CD8-positive, alpha-beta memory T cell (primary cell): ENCODE measurements at places on chromosomes 13 and 19.

DNA sequence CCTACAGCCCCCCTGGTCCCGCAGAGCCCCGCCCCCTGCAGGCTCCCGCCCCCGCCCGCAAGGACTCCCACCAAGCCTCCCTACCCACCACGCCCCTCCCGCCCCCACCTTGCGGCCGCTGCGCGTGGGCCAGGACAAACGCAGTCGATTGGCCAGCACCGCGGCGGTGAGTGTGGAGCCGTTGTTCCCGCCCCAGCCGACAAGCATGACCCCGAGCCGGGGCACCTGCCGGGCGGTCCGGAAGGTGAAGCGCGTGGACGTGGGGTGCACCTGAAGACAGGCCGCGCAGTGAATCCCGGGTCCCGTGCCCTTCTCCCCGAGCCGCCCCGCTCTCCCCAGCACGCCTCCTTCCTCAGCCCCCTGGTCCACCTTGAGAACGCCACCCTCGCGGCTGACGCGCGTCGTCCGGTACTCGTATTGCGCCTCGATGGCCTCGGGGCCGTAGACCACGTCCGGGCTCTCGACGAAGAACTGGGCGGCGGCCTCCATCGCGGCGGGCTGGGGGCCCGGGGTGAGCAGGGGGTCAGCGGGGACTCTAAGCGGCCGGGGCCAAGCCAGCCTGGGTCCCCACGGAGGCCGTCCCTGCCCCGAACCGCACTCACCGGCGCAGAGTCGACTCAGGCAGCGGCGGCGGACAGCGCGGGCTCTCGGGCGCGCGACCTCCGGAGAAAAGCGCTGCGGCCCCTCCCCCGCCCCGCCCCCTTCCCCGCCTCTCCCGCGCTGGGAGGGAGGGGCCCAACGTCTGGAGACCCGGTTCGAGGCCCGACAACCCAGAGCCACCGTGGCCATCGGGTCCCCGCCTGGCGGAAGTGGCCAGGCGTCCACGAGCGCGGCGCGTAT, at the start of gene ISYNA1:
Gene ISYNA1, minus strand, starts transcription at position 643 of the 840 bp plus-strand sequence. Its CDS starts 154 bp downstream, at position 489.
- DNase-seq, result peak; percentile 57

GRCh38 chr19:11168568-11168967, 13.0 kb upstream of the SPC24 start:
- no peak for DNase-seq

DNA sequence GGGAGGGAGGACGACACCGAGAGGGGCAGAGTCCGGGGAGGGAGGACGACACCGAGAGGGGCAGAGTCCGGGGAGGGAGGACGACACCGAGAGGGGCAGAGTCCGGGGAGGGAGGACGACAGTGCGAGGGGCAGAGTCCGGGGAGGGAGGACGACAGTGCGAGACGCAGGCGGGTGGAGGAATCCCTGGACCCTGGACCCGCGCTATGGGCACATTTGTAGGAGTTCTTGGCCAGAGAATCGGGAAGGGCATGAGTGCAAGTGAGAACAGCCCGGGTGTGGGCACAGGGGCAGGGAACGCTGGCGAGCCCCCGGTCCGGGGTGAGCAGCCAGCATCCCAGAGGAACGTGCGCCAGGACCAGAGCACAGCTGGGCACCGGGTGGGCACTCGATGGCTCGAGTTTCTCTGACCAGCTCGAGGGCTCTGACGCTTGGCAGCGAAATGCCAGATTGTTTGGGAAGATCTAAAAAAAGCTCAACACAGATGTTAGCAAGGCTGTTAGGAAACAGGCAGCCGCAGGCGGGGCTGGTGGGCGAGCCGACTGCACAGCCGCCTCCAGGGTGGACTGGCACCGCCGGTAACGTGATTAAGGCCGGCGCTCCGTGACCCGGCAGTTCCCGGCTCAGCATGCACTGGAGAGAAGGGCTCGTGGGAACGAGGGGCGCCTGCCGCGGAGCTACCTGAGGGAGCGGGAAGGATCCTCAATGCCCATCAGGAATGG, 17.9 kb upstream of the C2CD4C start:
- no peak for DNase-seq

GRCh38 chr13:27077451-27077850, 94.2 kb downstream of the USP12 start:
- DNase-seq, result no peak

GRCh38 chr13:46317120-46317519, 69.9 kb downstream of the RUBCNL start:
- no peak for DNase-seq

GRCh38 chr13:25585000-25585399, 213.2 kb downstream of the ATP8A2 start:
- DNase-seq, result no peak

GRCh38 chr13:101139081-101139480, 277.2 kb downstream of the NALCN start:
- no peak for DNase-seq

GRCh38 chr13:91520952-91521351, 122.5 kb downstream of the GPC5 start:
- no peak for DNase-seq

DNA sequence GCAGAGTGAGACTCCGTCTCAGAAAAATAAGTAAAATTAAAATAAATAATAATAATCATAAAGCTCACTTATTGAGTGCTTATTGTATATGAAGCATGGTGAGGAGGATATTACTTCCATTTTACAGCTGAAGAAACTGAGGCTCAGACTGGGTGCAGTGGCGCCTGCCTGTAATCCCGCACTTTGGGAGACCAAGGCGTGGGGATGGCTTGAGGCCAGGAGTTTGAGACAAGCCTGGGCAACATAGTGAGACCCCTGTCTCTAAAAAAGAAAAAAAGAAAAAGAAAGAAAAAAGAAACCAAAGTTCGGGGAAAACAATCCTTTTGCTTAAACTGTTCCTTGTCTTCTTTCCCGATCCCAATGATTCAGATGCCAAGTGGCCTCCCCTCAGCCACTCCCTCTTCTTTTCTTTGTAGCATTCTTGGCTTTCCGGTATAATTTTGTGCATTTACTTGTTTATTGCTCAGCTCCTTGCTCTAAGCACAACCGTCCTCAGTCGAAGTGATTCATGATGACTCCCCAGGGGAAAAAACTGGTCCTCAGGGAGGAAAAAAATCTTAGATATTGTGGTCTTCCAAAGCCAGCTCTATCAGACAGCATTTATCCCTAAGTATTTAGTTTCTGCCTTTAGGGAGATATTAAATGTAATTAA, 965 bp upstream of the EIF3G start:
- no peak for DNase-seq

- DNase-seq, result no peak
Measured at GRCh38 chr19:14021474-14021873, 6.5 kb upstream of the RLN3 start.

GRCh38 chr19:51163257-51163656, 21.2 kb downstream of the SIGLEC7 start:
- no peak for DNase-seq

DNA sequence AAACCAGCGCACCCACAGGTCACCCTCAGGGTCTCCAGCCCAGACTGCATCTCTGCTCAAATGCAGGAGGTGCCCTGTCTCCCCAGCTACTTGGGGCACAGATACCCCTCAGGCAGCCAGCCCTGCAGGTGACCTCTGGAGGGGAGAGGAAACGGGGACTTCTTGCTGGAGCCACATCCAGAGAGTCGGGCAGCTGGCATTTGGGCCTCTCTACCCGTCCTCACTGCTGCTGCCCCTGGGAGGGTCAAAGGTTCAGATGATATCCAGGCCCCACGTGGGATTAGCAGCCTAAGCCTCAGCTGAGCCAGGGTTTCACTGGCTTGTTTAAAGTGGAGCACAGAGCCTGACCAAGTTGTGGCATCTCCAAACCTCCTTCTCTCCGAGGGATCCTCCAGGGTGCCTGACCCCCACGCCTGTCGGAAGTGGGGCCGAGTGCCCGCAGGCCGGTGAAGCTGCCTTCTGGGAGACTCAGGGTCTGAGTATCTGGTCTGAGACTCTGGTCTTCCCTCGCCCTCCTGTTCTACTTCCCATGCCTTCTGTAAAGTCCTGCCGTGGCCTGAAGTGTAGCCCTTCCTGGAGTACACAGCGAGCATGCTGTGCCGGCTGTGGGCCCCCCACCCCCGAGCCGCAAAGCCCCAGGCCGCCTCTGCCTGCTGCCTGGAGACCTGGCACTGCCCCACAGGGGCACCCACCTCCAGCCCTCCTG, 2.1 kb downstream of the RASA3 start:
- no peak for DNase-seq

DNA sequence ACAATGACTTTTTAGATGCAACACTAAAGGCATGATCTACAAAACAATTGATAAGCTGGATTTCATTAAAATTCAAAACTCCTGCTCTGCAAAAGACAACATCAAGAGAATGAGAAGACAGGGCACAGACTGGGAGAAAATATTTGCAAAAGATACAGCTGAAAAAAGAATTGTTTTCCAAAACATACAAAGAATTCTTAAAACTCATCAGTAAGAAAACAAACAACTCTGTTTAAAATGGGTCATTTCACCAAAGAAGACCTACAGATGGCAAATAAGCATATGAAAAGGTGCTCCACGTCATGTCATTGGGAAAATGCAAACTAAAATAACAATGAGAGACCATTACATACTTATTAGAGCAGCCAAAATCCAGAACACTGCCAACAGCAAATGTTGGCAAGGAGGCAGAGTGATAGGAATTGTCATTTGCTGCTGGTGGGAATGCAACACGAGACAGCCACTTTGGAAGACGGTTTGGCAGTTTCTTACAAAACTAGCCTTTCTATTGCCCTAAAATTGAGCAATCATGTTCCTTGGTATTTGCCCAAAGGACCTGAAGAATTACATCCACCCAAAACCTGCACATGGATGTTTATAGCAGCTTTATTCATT, 39.2 kb downstream of the FLT1 start:
- no peak for DNase-seq

- DNase-seq, result no peak
Measured at GRCh38 chr19:459724-460511, 915 bp downstream of the SHC2 start.

DNA sequence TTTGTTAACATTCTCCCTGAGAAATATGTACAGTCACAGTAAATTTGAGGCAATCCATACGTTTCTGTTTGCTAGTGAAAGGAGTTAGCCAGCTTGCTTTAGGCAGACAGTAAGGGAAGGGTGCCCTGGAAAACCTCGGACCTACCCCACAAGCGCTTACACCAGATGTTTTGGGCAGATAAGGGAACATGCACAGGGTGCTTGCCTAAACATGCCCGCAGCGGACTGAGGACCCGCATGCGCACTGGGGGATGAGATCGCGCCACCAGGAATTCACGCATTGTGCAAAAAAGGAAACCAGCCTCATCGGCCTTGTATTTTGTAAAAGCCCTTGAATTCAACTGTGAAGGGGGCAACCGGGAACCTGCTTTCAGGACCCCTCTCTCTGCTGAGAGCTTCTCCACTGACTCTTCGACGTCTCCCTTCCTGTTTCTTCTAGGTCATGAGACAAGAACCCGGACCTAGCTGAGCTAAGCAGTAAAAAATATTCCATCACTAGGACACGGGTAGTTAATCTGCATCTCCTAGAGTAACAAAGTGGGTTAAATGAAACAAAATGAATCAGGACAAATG, 1399.2 kb upstream of the ATXN8OS start:
- no peak for DNase-seq

DNA sequence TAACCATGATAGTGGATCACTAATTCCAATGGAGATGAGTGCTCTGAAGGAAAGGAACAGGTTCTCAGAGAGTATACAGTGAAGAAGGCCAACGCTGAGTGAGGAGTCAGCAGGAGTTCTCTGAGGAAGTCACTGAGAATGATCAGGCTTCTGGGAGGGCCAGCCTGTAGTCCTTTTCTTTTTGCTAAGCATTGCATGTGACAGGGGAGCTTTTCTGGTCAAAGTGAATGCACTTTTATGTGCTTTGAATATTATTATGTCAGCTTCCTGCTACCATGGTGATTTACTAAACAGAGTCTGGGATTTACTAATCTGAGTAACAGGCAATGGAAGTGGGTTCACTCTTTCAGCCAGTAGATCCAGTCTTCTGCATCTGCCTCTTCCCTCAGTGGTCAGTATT, 81.1 kb upstream of the SERP2 start:
- no peak for DNase-seq

- no peak for DNase-seq
Measured at GRCh38 chr19:46115396-46116106, 8.9 kb downstream of the IGFL3 start.

DNA sequence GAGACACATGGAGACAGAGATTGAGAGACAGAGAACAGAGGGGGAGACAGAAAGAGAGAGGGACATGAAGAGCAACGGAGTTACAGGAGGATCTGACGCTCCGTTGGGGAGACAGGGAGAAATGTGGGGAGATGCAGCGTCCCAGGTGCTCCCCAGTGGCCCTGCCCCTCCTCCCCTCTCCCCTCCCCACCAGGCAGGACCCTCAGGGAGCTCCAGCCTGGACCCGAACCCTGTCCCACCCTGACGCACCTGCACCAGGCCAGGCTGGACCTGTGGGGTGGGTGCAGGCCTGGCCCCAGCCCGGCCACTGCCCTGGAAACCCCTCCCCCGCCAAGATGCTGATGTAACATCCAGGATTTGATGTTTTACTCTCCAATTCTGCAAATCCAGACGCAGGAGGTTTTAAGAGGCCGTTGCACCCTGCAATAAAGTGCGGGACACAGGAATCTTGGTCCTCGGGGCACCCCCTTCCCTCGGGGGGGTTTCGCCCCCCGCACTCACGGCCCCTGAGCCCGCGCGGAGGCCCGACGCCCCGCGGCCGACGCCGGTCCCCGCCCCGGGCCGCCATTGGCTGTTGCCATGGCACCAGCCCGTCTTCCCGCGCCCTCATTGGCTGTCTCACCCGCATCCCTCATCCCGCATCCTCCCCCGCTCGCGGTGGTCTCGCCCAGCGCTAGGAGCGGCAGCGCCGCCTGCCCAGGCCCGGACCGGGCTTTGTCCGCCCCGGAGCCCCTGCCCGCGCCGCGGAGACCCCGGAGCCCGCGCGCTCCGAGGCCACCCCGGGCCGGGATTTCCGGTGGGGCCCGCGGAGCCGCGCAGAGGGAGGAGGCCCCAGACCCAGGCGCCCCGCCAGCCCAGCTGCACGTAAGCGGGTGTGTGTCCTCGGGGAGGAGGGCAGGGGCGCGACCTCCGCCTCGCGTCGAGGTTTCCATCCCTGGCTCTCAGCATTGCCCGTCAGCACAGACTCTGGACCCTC, at the start of gene APC2:
Gene APC2, plus strand, starts transcription at position 655 of the 976 bp plus-strand sequence. CDS start 2,881 bp downstream, outside the sequence.
- no peak for DNase-seq

DNA sequence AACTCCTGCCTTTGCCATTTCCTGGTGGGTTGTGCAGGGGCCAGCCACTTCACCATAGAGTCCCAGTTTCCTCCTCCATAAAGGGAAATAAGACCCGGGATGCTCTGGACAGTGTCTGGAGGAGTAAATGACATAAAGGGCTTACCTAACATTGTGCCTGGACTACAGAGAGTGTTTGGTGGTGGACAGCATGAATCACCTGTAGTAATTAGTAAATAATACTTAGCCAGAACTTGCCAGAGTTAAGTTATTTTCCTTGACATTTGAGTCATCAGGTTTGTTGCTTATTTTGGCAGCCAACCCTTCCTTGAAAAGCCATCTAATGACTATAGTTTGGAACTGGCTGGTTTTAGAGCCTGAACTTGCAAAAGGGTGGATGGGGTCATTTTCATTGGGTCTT, 159.2 kb downstream of the SLC7A1 start:
- no peak for DNase-seq

- DNase-seq, result no peak
Measured at GRCh38 chr19:55681131-55682092, 6.4 kb downstream of the EPN1 start.
